ENCODE measurements at places on chromosomes 1 and 21. TPM values are rescaled to one million over a fixed set of nuclear protein-coding genes. Genes with fewer than 3 reads are reported as not detected.

DNA sequence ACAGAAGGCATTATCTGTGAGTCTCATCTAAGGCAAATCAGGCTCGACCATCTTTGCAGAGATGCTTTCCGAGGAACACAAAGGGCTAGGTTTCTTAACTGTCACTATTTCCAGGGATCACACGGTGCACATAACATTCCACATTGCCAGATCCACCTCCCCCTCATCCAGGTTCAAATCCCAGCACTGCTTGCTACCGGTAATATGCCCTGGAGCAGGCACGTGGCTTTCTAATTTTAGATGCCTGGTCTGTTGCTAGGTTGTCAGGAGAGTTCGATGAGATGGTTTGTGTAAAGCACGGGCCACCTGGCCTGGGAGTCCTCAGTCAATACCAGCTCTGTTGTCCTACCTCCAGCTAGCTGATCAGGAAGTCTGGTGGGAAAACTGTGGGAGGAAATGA is 598.6 kb downstream of the NPHP4 start:
- ATAC-seq, result no peak

- ATAC-seq, result peak; percentile 98
These were observed 376.7 kb upstream of the ADGRL2 start for GRCh38 chr1:81424061-81424460.

DNA sequence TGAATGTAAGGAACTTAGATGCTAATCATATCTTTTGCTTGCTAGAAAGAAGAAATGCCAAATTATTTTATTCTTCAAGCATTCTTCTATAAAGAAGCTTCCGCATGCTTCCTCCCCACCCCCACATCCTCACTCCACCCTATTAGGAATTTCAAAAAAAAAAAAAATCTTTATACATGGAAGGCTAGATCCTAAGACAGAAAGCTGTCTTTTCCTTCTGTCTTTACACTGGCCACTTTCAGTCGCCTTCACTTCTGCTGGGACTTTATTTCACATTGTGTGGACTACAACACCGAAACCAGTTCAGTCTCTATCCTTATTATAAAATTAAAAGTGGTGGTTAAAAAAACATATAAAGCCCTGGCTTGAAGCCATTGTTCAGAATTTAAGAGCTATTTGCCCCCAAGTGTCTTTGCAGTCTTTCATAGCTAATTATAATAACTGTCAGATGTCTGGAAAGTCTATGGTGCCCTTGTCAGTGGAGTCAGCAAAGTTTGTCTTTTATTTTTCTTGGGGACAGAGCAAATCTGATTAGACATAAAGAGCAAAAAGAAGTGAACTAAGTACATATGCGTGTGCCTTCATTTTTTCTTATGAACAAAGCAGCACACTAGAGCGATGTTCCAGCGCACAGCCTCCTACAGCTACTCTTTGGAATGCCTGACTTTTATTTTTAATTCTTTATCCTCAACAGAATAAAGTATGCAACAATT is 297.7 kb downstream of the PTPRC start:
- ATAC-seq, result peak; percentile 37

- no peak for ATAC-seq
These were observed 42.7 kb downstream of the TBX15 start for GRCh38 chr1:118945489-118945888.

DNA sequence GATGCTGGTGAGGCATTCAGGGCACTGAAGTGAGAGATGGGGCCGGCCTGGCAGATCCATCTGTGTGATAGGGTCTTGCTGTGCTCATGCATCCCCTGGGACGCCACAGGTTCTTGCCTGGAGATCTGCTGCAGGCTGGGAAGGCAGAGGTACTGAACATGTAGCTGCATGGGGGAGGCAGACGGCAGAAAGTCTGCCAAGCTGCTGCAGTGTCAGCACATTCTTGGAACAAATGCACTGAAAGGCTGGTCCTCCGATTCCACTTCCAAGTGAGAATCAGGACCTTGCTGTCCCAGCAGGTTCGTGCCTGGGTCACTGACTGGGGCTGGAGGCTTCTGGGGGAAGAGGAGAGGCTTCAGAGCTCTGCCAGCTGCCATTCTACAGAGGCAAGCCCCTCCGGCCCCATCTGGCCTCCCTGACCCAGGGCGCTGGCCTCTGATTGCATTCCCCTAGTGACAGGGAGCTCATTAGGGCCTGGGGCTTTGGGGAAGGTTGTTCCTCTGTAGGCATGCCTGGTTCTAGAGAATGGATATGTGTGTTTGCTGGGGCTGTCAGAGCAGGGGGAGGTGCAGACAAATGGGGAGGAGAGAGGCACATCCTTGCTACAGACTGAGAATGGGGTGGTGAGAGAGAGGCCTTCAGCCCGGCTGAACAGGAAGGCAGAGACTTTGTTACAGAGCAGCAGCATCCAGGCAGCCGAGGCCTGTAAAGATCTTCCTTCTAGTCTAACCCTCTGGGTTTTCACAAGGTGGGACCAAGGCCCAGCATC is 174.0 kb downstream of the TRABD2B start:
- ATAC-seq, result no peak

DNA sequence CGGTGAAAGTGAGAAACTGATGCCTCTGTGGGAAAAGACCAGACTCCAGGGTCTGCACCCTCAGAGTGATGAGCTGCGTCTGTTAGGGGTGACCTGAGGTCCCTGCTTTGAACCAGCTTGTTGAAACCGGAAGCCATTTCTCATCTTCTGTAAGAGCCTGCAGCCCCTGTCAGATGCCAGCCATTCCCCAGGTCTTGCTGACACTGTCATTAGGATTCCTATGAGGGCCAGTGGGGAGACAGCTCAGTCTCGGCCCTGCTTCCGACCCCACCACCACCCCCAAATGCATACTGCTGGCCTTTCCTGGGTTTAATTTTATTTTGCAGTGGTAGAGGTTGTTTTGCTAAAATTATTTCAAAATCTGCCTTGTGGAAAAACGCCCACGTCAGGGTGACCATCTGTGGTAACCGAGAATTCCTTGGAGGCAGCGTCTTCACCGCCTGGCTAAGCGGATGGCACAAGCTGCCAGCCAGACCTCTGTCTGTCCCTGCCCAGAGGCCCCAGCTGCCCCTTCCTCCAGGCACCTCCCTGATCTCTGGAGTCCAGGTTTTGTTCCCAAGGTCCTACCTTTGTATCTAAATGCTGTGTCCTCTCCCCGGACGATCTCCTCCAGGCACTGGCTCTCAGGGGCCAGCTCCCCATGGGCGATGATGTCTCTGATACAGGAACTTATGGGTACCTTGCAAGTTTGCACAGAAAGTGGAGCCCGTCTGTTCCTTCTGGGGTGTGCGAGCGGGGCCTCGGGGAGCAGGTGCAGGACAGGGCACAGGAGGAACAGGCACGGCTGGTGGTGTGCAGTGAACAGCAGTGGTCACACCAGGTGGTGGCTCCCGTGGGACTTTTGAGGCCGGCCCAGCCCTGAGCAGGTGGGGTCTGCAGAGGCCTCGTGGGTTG is 49.9 kb downstream of the PRKCZ start:
- ATAC-seq, result no peak

- ATAC-seq, result no peak
These were observed 118.2 kb downstream of the LEPR start for GRCh38 chr1:65538664-65539063.

GRCh38 chr21:41865002-41865777 is 14.0 kb downstream of the PRDM15 start:
- no peak for ATAC-seq

DNA sequence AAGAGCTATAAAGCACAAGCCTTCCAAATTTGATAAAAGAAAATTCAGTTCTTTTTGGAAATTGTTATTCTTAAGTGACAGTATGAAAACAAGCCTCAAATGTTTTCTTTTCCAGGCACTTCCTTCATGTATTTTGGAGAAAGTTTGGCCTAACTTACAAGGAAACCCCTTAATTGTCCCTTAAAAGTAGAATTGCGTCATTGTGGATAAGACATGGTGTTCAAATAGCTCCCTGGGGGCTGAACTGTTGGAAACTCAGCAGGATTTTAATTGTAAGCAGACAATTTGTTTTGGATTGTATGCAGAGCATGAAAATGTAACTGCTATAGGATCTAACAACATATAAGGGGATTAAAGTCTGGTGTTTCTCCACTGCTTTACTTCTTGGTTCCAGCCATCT is 35.4 kb upstream of the FGGY start:
- no peak for ATAC-seq

DNA sequence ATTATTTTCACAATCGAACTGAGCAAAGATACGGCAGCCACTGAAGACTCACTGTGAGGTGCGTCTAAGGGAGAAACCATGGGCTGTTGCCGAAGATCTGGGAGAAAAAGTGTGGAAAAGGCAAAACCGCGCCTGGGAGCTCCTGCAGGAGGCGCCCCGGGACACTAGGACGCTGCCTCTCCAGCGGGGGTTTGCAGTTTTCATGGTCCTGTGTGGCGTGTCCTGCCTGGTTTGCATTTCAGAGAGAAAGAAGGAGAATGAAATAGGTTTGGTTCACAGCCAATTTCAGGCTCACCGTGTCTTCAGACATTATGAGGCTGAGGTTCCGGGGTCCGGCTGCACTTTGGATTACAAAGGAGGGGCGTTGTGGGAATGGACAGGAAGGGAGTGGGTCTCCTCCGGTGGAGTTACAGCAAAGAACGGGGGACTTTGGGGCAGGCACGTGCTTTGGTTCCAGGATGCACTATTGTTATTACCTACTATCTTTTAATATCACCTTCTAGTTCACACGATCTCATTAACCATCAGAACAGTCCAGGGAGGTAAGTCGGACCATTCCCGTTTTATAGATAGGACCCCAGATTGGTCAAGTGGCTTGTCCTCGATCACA is 179.8 kb downstream of the DYRK1A start:
- no peak for ATAC-seq

DNA sequence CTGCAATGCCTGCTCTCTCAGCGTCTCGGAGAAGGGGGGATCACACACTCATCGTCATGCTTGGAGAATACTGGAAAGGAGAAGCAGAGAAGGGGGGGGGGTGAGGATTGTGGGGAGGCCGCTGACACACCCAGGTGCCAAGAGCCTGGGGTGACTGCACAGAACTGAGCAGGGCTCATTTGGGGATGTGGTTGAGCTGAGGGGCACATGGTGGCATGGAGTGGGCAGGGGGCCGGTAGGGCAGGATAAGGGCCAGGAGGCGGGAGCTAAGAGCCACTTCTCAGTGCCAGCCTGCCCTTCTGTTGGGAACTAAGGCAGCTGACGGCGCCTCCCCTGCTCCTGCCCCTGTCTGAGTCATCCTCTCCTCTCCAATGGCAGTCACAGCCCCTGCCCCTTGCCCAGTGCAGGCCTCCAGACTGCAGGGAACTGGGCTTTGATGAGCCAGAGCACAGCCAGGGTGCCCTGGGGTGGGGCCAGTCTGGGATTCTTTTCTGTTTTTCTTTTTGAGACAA is 27.2 kb downstream of the MRPL37 start:
- ATAC-seq, result peak; percentile 49

RIIAD1 gene
- total RNA-seq, result 8.2 TPM

CYP4A11 gene
- total RNA-seq, result 1.0 TPM

Measured in motor neuron (in vitro differentiated cells).